IMR-90 (cell line): ENCODE measurements at places on chromosomes 16 and 17.

GRCh38 chr17:46790216-46790615 lies 28.3 kb downstream of the WNT3 start:
- no peak for DNase-seq

DNA sequence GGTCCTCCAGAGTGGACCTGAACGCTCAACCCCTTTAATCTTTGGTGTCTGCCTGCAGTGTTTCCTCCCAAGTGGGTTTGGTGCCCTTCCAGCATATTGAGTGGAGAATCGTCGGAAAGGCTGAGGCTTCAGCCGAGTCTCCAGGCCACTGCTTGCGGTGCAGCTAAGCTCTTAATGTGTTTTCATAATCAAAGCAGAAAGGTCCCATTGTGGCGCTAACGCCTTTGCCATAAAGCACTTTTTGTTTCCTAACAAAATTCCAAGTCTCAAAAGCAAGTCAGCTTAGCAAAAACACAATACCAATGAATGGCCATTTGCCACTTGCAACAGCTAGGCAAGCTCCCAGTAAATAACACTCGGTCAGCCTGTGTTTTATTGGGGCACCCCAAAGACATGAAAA lies 57.6 kb downstream of the KSR1 start:
- DNase-seq, result no peak

GRCh38 chr16:72658888-72659717 lies 388.8 kb downstream of the ZFHX3 start:
- DNase-seq, result peak; percentile 52

- DNase-seq, result no peak
Observed at GRCh38 chr17:46881015-46881414, 29.6 kb downstream of the WNT9B start.

DNA sequence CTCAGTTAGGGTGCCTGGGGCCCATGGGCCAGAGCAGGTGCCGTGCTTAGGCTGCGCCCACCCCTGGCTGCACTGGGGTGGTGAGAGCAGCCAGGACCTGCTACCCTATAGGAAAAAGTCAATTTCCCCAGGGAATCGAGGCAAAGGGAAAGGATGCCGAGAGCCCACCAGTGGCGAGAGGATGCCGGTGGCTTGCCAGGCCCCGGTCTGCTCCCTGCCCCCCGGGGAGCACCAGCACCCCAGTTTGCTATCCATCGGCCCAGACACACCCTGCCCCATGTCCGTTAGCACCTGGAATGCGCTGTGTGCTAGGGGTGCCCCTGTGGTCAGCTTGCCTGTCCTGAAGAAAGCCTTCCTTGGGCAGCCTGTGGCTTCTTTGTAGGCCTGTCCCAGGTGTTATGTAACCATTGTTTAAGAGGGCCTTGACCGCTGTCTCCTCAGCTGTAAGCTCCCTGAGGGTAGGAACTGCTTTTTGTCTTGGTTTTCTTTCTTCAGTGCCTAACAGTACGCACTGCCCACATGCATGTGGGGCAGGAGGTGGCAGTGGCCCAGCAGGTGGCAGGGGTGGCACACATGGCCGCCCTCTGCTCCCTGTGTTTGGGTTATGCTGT lies 40.8 kb downstream of the NT5M start:
- DNase-seq, result no peak

DNA sequence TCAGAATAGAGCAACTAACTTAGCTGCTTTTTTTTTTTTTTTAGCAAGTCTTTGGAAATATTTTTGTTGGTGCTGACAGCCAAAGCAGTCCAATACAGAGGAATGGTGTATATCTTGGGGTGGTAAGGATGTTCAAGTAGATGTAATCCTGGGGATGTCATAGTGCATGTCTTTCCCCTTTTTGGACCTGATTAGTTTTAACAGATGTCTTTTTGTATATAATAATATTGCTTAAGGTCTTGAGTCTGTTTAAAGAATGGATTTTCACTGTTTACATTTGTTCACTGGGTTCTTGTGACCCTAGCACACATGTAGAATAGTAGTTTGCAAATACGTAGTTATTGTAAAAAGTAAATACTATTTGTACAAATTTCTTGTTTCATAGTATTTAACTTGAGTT lies 7.9 kb downstream of the TAF15 start:
- peak; percentile 76 for DNase-seq

GRCh38 chr16:28101533-28101890 lies 38.0 kb upstream of the GSG1L start:
- DNase-seq, result no peak

DNA sequence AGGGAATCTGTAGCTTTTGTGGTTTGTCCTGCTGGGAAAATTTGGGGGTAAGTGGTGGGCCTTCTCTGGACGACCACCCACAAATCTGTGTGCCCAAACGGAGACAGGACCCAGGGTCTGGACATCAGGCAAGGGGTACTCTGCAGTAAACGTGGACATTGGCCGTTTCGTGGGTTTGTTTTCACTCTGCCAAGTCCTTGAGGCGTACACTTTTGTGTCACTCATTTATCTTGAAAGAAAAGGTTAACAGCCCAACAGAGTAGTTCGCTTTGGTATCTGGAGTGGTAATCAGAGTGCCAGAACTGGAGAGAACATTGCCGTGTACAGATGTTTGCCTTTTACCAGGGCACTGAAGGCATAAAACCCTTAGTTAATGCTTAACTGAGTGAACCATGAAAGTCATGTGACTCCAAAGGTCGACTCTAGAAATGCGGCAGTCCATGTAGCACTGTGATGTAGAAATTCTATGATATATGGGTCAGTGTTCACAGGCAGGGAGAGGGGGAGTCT lies 15.4 kb downstream of the NAA60 start:
- peak; percentile 15 for DNase-seq

GRCh38 chr16:85600530-85601271 lies 12.4 kb upstream of the GSE1 start:
- no peak for DNase-seq

GRCh38 chr16:88508868-88509748 lies 56.0 kb downstream of the ZFPM1 start:
- no peak for DNase-seq

DNA sequence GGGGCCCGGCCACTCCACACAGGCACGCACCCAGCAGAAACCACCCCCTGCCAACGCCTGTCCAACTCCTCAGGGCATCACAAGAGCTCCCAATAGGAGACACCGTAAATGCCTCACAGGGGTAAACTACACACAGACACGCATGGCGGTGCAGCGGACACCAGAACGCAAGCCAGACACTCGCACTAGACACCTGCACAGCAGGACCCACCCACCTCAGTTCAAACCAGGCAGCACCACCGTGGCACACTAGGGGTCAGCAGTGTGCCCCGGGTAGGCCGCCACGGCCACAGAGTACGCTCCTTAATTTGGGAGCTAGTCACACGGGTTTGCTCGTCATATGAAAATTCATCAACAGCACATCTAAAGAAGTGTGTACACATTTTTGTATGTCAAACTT lies 3.4 kb downstream of the SLC38A10 start:
- peak; percentile 25 for DNase-seq

GRCh38 chr17:70613681-70614080 lies 444.3 kb downstream of the KCNJ2 start:
- DNase-seq, result no peak

DNA sequence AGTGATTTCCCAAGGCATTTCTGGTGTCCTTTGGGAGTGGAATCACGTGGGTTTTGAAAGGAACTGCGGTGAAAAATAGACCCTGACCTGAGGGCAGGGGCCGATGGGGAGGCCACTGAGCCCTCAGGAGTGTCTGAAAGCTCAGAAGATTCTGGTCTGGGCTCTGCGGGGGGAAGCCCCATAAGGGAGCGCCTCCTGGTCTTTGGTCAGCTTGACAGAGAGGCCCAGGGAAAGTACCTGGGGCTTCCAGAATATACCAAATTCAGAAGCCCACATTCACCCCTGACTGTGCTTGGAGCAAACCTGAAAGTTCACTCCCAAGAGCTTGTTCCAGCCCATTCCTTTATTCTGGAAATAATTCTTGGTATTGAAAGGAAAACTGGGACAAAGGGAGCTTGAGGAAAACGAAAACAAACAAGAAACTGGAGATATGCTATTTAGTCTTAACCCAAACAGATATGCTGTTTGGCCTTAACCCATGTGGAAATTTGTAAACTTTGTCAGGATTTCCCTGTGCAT lies 23.2 kb upstream of the NAGLU start:
- DNase-seq, result peak; percentile 56

- no peak for DNase-seq
Observed at GRCh38 chr16:86338403-86339115, 171.8 kb upstream of the FOXF1 start.

GRCh38 chr16:73018821-73019456 lies 29.0 kb downstream of the ZFHX3 start:
- DNase-seq, result no peak

- no peak for DNase-seq
Observed at GRCh38 chr17:67696853-67697498, 20.8 kb upstream of the NOL11 start.

DNA sequence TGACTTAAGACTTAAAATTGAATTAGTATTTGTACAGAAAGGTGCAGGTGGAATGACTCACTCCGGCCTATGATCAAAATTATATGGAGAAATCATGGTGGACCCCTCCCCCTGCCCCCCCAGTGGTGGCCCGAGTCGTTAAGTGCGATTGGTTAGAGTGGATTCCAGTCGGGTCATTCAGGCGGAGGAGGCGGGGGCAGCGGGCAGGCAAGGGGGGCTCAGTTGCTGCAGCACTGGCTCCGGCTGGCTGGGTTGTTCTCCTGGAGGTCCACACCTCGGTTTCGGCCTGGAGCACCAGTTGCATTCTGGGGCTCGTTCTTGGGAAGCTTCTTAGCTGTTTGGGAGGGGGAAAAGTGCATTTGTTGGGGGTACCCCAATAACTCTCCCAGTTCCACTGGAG lies 3.0 kb downstream of the HSPB9 start:
- no peak for DNase-seq

DNA sequence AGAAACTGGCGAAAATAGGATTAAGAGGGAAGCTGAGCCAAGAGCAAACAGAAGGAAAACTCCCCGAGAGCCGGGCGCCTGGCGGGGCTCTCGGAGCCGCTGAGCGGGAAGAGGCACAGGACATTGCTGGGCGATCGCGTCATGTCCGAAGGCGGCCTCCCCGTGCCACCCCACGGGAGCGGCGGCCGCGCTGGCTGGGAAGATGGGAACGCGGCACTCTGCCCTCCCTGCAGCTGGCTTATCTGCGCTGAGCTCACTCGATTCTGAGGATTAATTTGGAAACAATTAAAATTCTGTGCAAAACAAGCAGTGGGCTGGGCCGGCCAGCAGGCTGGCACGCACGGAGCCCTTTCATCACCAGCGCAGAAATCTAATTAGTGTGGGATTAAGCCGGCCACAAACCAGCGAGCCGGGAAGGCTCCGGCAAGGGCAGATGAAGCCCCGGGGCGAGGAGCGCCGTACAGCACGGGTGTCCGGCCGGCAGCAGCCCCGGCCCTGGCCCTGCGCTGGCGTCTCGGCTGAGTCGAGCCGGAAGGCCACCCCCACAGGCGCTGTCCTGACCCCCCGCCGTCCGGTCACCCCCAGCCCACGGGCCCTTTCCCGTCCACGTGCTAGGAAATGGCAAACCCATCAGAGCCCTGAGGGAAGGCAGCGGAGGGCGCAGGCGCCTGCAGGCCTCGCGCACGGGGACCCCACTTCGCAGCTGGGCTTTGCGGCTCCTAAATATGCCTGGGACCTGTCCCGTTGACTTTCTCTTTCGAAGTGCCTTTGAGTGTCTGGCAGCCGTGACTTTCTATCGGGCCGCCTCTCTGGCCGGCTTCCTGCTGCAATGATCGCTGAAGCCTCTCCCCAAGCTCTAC lies 37.9 kb downstream of the SOX8 start:
- peak; percentile 4 for DNase-seq

- no peak for DNase-seq
Observed at GRCh38 chr16:27430512-27430911, 28.5 kb downstream of the IL21R start.

DNA sequence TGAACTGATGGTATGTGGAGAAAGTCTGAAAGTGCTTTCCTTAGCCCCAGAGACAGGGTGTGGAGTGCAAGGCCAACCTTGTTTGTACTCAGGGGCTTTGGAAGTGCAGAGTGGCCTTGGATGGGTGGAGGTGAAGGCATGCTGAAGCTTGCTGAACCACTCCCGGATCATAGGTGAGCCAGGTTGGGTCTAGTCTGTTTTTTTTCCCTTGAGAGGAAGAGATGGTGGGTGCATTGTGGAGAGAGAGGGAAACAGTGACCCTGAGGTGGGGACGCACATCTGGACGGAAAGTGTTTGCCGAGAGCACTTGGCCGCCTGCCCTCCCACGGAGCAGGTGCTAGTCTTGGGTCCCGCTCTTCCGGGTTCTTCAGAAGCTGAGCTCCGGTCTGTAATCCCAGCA lies 12.5 kb downstream of the ABAT start:
- DNase-seq, result no peak

DNA sequence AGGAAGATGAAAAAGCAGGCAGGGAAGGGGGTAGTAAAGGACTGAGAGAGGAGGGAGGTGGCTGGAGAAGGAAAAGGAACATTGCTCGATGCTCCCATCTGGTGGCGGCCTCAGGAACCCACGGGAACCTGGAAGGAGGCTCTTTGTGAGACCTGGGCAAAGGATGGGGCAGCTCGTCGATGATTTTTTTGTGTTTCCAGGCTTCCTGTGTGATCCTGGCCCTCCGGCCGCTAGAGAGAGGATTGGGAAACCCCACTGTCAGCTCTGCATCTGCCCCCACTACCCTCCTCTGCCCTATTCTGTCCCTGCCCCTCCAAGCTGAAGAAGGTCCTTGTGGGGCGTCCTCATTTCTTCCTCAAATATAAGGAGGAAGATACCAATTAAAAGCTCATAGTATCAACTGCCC lies 6.6 kb downstream of the WFIKKN2 start:
- peak; percentile 58 for DNase-seq

DNA sequence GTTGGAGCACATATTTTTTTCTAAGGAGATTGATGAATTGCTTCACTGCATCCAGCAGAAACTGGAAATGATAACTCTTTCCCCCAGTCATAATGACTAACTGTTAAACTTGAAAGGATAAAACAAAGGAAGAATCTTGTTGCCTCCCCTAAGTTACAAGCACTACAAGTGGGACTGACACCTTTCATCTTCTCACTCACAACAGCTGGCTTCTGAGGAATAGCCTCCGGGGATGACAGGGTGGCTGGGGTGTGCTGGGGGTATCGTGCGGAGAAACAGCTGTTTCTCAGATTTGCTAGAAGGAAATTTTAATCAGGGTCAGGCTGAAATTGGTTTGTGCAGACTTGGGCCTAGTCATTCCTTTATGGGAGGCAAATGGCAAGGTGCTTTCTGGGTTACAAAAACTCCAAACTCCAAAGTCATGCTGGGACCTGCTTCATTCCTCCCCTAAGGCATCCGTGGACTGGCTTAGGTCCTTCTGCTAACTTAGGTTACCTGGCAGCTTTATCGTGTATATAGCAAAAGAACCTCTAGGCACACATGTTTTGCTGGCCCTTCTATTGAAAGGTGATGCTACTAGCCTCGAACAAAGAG lies 557.2 kb downstream of the TOX3 start:
- no peak for DNase-seq

- no peak for DNase-seq
Observed at GRCh38 chr17:43917016-43917347, 9.6 kb upstream of the MPP2 start.
